Right atrium auricular region (tissue), 2 donors: ENCODE measurements at places on chromosomes 2 and 18. TPM values are rescaled to one million over a fixed set of nuclear protein-coding genes. Genes with fewer than 3 reads are reported as not detected.
A peak's percentile ranks its signal among the peaks of the same experiment; 100 is the strongest.

DNA sequence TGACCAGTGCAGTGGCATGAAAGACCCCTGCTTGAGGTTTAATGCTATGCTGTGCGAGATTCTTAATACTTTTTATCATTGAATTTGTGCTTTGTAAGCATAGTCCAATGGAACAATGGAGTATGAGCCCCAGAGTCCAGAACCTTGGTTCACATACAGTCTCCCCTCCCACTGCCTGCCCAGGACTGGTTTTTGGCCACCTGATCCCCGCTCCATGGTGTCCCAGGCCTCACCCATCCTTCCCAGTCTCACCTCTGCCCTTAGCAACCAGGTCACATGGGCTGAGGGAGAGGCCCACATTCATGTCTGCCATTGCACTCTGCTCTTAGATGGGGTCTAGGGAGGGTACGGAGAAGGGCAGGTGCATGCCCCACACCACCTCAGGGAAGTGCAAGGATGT, 6.3 kb downstream of the PDE11A start:
- no peak for DNase-seq

DNA sequence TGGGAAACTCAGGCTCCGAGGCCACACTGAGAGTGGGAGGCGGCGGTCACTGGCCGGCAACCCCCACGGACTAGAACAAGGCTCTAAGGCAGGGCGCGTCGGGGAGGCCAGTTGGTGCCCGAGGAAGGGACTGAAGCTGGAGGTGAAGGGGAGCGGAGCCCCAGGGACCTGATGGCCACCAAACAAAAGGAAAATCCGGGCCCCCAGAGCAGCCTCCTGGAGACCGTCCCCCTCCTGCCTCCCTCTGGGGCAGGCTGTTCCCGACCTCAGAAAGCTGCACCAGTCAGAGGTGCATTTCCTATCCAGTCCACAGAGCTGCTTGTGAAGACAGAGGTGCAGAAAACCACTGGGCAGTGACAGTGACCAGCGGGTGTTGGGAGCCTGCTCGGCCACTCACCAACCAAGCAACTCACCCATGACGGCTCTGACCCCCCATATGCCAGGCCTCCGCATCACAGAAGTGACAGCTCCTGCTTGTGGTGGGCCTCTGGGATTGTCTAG, 172.7 kb downstream of the TWIST2 start:
- DNase-seq = no peak

GRCh38 chr2:240383871-240384700, 51.4 kb upstream of the GPC1 start:
- DNase-seq = no peak

GRCh38 chr2:233414777-233415570, 60.7 kb downstream of the DGKD start:
- no peak for DNase-seq

The SPATA3 gene
- total RNA-seq = not detected

DNA sequence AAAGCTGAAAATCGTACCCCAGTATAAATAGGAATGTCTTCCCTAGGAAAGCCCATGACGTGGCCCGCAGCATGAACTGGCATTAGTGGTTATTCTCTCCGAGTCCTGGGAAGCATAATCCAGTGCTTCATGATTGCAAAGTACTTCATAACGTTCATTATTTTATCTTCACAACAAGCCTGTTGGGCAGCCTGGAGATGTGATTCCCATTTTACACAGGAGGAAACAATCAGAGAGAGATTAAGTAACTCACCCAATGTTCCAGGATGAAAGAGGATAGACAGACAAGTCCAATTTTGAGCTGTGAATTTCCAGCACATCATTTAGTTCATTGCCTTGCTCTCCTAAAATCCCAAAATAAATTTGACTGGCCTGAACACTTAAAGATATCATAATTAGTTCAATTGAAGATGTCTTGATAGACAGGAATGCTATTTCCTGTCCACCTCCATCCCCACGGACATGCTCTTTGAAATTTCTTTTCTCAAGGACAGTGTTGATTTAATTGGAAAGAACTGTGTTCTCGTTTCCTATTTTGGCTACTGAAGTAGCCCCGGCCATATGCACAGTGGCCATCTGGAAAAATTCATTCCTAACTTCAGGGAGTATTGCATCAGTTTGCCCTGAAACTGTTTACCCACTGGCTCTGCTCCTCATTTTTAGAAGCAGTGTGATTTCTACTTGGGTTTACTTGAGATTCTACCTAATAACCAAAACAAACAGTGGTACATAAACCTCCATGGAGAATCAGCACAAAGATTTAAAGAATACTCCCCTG, 93.9 kb downstream of the VWC2L start:
- no peak for DNase-seq

DNA sequence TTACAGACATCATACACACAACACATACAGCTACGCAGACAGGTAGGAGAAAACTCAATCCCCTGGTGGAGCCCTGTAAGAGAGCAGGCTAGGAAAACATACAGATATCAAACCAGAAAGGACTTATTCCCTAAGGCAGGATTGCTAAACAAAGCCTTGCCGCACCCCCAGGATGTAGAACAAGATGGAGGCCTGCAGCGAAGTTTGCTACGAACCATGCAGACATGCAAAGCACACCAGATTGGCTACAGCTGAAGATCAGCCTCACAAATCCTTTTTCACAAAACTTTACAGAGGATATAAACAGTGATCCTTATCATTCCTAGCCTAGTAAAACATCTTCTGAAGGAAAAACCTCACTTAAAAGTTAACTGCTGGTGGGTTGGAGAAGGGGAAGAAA, 28.3 kb downstream of the C18orf54 start:
- DNase-seq = no peak

- DNase-seq = no peak
These were observed 49.2 kb downstream of the CRIM1 start for GRCh38 chr2:36404754-36405153.

The HJURP gene
- total RNA-seq = 0.37 TPM

- DNase-seq = no peak
These were observed 675 bp upstream of the MLPH start for GRCh38 chr2:237486334-237486818.

DNA sequence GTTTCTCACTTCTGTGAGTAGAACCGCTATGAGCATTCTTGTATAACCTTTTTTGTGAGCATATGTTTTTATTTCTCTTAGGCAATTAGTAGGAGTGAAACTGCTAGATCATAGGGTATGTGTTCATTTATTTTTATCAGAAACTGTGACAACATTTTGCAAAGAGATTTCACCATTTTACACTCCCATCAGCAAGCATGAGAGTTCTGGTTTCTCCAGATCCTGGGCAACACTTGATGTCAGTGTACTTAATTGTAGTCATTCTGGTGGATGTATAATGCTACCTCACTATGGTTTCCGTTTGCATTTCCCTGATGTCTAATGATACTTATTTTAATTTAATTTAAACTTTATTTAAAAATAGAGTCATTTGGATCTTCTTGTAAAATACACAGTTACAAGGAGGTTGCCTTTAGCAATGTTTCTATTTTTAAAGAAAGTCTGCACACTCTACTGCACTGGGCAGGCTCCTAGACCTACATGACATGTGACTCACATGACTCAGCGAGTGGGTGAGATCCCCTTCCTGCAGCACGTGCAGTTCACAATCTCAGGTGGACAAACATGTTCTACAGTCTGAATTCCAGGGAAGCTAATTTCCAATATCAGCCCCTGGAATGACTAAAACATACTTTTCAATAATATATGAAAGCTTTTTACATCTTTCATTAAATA, 127.0 kb upstream of the BCL2L11 start:
- no peak for DNase-seq

DNA sequence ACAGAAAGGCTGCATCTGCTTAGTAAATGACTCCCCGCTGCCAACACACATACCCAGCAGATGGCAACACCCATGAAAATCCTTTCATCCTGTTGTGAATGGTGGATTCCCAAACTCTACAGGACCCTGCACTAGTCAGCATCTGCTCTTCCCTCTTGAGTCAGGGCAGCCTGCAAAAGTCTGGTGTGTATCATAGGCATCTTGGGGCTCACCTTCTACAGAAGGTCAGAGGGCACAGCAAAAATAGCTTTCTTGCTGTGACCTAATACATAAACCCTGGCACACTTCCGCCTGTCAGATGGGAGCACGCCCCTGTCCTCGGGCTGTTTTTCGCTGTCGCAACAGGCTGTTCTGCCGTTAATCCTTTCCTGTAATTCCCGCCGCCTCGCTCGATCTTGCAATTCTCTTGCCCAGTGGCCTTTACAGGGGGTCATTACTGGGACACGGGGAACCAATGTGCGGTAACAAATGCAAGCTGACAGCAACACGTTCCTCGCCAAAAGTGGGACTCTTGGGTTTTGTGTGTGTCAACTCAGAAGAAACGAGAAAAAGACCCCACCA, 19.9 kb upstream of the SCYGR1 start:
- peak; percentile 82 for DNase-seq

The RGPD3 gene
- 0.48 TPM for total RNA-seq

The DTYMK gene
- 6.6 TPM for total RNA-seq

The ECEL1 gene
- total RNA-seq = not detected

- DNase-seq = no peak
These were observed 170.4 kb downstream of the SOCS6 start for GRCh38 chr18:70459251-70459650.

The LYPD6B gene
- 0.28 TPM for total RNA-seq

GRCh38 chr2:183255411-183255810, 131.2 kb downstream of the NUP35 start:
- DNase-seq = no peak

GRCh38 chr2:121776885-121777698, 21.6 kb downstream of the TSN start:
- no peak for DNase-seq

The TNFRSF11A gene
- total RNA-seq = 1.8 TPM

The ASAP2 gene
- 13.2 TPM for total RNA-seq

DNA sequence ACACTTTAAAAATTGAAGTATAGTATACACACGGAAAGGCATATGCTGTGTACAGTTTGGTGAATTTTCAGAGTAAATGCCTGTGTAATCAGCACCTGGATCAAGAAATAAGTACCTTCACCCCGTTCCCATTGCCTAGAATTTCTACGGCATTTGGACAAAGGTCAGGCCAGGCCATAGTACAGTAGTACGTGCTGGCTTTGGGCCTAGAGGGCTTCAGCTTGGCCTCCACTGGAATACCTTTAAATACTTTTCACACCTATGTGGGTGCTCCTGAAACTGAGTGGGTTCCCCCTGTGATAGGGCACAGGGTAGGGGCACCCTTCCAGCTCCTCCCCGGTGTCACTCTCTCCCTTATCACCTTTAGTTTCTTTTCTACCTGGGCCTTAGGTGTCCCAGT, 26.5 kb downstream of the TET3 start:
- DNase-seq = no peak

The UGT1A5 gene
- not detected for total RNA-seq

- DNase-seq = no peak
These were observed 28.0 kb downstream of the PNO1 start for GRCh38 chr2:68185541-68186164.

The TRIM43 gene
- total RNA-seq = not detected

The FMNL2 gene
- 11.5 TPM for total RNA-seq

GRCh38 chr2:1979138-1979537, 234.8 kb upstream of the PXDN start:
- DNase-seq = no peak

The CHRNG gene
- total RNA-seq = not detected

- DNase-seq = no peak
These were observed 35.6 kb downstream of the GATA6 start for GRCh38 chr18:22204996-22205395.

The SEMA4F gene
- total RNA-seq = 3.0 TPM

DNA sequence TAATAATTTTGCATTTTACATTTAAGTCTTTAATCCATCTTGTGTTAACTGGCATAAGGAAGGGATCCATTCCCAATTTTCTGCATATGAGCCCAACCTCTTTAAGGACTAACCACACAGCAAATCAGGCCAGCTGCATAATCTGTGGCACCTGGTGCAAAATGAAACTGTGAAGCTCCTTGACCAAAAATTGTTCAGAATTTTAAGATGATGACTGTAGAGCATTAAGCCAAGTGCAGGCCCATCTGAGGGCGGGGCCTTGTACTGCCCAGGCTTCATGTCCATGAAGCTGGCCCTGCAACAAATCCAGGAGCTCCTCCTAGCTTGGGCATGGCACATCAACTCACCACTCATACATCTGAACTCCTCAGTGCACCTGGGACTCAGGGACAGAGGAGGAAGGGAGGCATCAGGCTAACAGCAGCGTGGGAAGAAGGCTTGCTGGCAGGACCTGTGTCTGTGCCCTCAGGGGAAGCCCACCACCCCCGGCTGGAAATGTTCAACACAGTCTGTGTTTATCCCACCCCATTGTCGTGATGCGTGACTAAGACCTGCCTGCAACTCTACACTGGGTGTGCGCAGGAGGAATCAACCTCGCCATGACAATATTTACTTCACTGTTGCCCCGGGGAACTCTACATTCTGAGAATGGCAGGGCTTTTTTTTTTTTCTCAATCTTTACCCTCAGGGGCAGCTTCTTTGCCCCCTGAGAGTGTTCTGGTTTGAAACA, 128.9 kb upstream of the SIX2 start:
- no peak for DNase-seq

The DPP4 gene
- total RNA-seq = 4.5 TPM

The DLX2 gene
- not detected for total RNA-seq

DNA sequence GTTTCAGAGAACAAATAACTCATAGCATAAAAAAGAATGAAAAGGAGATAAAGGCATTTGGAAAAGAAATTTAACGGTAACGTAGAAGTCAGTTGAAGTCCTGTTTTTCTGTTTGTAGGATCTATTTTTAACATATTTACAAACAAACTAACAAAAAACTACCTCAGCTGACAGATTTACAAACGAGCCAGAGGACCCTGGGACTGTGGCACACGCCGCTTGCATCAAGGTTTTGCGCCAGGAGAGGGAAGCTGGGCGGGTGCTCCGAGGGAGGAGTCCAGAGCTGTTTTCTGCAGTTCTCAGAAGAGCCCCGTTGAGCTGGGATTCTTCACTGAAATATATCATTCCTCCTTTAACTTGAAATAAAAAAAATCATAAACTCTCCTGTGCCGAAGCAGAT, 13.6 kb upstream of the TMEM18 start:
- no peak for DNase-seq

GRCh38 chr2:199339891-199340605, 117.7 kb downstream of the SATB2 start:
- DNase-seq = no peak

DNA sequence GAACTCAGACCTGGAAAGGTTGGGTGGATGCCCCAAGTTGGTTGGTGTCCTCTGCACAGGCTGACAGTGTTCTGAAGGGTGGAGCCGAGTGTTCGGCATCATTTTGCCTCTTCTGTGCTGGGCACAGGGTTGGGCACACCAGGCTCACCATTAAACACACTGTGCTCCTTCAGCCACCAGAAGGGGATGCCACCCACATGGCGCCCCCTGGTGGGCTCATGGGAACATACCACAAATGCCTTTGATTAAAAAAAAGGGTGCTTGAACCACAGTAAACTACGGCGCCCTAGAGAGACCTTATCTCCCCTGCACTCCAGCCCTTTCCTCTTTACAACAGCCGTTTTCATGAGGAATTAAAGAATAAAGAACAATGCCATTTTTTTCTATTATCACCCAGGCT, 89.4 kb downstream of the CELF4 start:
- DNase-seq = no peak

GRCh38 chr2:42906557-42907411, 114.4 kb upstream of the HAAO start:
- peak; percentile 73 for DNase-seq

The PTH2R gene
- total RNA-seq = not detected

GRCh38 chr2:84874381-84875212, 6.3 kb downstream of the TRABD2A start:
- peak; percentile 28 for DNase-seq

The POTEI gene
- 3.2 TPM for total RNA-seq
